ENCODE measurements at places on chromosomes 2 and 18.

DNA sequence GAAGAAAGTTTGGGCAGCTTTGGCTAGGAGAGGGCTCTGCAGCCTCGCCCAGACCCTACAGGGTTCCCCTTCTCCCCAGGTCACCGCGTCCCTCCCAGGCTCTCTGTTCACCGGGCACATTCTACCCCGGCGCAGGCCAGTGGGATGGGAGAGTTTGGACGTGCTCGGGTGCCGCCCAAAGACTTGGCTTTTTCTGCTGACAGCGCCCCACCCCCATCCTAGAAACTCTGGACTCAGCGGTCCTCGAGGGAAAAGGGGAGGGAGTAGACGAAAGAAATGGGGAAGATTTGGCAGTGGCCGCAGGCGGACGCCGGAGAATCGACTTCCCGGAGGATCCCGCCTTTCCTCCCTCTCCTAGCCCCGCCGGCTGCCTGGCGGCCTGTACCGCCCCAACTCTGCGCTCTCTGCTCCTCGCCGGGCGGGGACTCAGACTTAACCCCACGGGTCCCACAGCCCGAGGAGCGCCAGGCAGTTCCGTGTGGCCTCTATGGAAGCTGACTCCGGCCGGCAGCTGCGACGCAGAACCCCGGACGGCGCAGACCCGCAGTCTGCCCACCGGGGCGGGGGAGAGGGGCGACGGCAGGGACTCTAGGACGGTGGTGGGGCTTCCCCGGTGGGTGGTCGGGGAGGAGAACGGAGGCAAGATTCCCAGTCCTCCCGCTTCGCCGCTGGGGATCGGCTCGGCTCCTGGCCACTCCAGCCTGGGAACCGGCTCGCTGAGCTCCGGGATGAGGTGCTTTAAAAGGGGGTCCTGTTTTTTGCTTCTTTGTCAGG, 863 bp upstream of the SIX2 start:
- no peak for DNase-seq

DNA sequence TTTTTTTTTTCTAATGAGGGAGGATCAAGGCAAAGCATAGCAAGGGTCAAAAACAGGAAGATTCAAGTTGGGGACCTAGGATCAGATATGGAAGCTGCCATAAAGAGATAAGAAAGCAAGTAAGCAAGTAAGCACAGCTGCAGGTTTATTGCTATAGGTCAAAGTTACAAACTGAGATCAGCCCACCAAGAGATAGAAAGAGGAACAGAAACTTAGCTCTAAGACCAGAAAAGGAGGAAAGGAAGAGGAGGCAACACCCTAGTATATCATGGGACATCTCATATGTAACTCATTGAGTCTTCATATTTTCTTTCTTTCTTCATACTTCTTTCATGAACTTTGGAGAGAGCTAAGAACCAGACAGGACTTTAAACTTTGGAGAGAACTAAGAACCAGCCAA, 295.9 kb upstream of the CRIM1 start:
- peak; percentile 39 for DNase-seq

GRCh38 chr2:222701721-222702131, 30.3 kb downstream of the MOGAT1 start:
- no peak for DNase-seq

- no peak for DNase-seq
These were observed 3.1 kb downstream of the WNT10A start for GRCh38 chr2:218883491-218884490.

DNA sequence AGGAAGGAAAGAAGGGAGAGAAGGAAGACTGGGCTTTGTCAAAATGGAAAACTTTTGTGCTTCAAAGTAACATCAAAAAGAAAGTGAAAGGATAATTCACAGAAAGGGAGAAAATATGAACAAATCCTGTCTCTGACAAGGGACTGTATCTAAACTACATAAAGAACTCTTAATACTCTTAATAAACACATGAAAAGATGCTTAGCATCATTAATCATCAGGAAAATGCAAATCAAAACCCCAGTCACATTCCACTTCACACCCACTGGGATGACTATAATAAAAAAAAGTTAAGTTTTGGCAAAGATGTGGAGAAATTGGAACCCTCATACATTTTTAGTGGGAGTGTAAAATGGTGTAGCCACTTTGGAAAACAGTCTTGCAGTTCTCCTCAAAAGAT, 11.8 kb upstream of the ZFP36L2 start:
- no peak for DNase-seq

- DNase-seq = no peak
These were observed 24.9 kb downstream of the TET3 start for GRCh38 chr2:74009577-74009976.

- no peak for DNase-seq
These were observed 9.6 kb upstream of the PROM2 start for GRCh38 chr2:95264624-95265023.

- DNase-seq = no peak
These were observed 4.0 kb downstream of the SPR start for GRCh38 chr2:72891091-72891818.

GRCh38 chr18:68997845-68998244, 200.0 kb downstream of the CCDC102B start:
- DNase-seq = no peak

GRCh38 chr18:4734903-4735302, 279.8 kb upstream of the DLGAP1 start:
- no peak for DNase-seq

DNA sequence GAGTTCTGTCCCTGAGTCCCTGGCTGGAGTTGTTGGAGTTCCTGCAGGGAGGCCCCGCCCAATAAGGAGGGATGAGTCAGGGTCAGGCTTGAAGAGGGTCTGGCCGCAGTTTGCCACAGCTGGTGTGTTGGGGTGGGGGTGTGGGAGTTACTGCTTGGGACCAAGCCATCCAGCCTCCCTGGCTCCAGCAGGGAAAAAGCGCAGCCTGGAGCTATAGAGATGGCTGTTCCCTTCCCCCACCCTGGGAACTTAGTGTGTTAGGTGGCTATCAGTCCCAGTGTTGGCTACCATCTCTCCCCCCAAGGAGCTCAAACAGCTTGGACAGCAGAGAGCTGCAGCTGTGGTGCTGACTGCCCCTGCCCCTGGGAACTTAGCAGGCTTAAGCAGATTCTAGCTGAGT, 13.2 kb upstream of the TANK start:
- no peak for DNase-seq

- DNase-seq = peak; percentile 26
These were observed 55.0 kb upstream of the CTDP1 start for GRCh38 chr18:79624356-79625170.

GRCh38 chr18:9135912-9136314, 668 bp upstream of the ANKRD12 start:
- DNase-seq = peak; percentile 60

- peak; percentile 11 for DNase-seq
These were observed 42.9 kb downstream of the NCK2 start for GRCh38 chr2:105787376-105788318.

- DNase-seq = no peak
These were observed 17.0 kb upstream of the STAT4 start for GRCh38 chr2:191167766-191168165.

- no peak for DNase-seq
These were observed 117.3 kb downstream of the PIGN start for GRCh38 chr18:62069556-62069955.

DNA sequence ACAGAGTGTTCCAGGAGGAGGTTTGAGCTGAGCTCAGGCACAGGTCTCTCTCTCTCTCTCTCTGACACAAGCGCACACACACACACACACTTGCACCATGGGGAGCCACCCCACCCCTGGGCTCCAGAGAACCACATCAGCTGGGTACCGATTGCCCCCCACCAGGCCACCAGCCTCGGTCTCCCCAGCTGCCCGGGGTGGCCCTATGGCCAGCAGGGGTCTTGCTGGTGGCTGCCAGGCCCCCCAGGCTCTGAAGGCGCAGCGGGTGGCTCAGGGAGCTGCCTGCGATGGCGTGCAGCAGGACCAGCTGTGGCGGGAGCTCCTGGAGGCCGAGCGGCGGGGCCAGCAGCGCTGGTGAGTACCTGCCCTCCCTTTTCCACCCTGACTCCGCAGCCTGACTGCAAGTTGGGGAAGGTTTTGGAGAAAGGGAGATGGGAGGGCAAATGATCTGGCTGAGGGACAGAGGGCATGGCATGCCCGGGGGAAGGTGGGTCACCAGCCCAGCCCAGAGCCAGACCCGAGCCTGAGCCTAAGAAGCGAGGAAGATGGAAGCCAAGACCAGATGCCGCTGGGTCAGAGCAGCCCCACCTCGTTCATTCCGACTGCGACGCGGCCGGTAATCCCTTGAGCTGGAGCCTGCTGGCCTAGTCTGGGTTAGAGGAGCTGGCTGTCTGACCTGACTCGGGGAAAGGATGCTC, 21.9 kb upstream of the SLC66A3 start:
- DNase-seq = no peak

DNA sequence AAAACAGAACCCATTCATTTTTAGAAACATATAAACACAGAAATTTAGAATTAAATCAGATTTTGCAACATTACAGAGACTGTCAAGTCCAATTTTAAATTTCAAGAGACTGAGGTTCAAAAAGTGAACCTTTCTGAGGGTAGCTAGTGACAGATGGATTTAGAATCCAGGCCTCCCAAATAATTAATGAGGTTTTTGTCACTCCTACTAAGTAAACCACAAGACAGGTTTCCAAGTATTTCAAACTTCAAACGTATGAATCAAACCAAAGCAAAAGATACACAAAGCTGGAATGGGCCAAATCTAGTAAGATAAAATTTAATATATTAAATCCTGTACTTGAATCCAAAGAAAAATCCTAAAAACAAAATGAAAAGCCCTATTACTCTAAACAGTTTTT, 25.3 kb downstream of the PPP4R3B start:
- no peak for DNase-seq

DNA sequence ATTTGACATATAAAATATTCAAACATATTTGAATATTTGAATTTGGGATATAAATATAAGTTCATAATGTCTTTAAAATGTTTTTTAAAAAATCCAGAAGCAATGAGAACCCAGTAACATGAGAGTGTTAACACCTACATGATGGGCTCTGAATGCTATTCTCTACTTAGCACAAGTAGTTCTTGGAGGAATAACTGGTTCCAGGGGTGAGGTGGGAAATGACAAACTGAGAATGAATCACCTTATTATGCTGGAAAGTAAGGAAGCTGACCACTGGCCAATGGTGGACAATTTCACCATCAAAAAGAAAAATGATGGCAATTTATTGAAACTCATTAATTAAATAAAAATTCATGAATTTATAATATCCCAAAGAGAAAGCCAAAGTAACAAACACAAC, 79.6 kb upstream of the NABP1 start:
- no peak for DNase-seq

GRCh38 chr18:30852980-30853379, 189.6 kb downstream of the DSC3 start:
- DNase-seq = no peak

GRCh38 chr2:68230241-68231060, 21.9 kb downstream of the PPP3R1 start:
- no peak for DNase-seq

DNA sequence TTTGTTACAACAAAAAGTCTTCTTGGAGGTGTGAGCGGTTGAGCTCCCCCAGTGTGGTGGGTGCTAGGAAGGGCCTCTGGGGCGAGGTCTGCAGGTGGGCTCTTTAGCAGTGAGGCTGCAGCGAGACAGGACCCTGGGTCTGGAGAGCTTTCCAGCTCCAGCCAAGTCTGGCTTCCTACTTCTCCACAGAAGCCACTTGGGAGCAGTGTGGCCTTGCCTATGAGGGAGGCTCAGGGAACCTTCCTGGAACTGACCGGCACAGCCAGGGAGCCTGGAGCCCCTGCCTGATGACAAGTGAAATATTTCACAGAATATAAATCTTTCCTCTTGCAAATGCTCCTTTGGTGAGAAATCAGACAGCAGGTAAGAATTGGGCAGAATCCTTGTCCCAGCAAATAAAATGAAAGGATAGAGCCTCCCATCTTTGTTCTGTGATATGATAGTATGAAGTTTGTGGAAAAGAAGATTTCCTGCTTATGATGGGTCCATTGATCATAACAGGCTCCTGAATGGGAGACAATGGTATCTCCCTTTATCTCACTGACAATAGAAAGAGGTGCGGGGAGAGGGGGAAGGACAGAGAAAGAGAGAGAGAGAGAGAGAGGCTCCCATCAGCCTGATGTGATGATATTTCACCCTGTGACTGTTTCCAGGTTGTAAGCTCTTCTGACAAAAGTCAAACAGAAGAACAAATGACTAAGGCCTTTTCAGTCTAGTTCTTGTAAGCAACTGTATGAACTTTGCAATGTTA, 289.8 kb upstream of the SPRED2 start:
- DNase-seq = no peak

- DNase-seq = no peak
These were observed 28.8 kb upstream of the INO80C start for GRCh38 chr18:35526495-35527059.

DNA sequence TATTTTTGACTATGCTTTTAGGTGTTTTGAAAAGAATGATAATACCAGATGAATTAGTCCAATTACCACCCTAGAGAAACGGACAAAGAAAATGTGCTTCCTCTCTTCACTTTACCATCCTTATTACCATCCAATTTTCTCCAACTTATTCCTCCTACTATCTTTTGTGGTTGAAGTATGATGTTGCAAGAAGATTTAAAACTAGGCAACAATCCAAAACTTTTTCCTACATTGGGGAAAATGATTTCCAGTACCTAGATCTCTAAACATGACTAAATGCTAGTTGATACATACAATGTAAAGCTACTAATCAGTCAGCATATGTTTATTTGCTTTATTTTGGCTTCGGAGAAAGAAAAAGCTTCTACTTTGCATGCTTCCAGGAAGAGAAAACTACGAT, 355.0 kb upstream of the LYPD1 start:
- DNase-seq = no peak

- no peak for DNase-seq
These were observed 123.9 kb upstream of the FAM136A start for GRCh38 chr2:70425682-70426301.

DNA sequence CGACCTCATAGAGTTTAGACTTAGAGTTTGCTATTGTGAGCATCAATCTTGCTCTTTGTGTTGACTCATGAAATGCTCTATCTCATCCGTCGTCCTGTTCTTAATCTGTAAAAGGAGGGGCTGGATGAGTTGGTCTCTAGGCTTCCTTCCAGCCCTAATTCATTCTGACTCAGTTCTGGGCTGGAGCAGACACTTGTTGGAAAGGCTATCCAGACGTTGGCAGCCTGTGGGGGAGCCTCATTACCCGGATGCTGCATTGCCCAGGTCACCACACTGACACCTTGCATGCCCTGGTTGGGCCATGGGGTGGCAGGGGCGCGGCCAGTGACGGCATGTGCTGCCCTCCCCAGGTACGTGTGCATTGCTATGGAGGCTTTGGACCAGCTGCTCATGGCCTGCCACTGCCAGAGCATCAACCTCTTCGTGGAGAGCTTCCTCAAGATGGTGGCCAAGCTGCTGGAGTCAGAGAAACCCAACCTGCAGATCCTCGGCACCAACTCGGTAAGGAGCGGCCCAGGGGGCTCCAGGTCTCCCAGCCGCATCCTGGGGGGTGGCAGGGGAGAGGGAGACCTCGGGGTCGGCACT, 61.5 kb downstream of the EFR3B start:
- DNase-seq = no peak

- no peak for DNase-seq
These were observed 505.5 kb downstream of the LRRTM4 start for GRCh38 chr2:77016443-77017354.

DNA sequence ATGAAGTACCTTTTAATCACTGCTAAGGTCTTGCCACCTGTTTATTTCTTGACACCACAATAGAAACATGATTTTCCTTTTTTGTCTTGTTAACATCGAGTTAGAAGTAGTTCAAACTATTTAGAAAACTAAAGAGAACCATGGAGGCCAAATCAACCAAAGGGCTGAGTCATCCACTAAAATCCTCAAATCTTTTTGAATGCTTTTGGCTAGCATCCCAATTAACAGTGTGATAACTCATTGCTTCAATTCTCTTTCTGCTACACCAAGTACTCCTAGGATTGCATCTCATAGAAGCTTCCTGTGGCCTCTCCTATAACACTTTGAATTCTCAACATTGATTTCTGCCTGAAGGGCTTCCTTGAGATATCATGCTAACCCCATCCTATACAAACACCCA, 159.9 kb upstream of the MMADHC start:
- no peak for DNase-seq

Data from hematopoietic multipotent progenitor cell treated with erythropoietin and hydrocortisone succinate and interleukin-3 and kit ligand, for 8 days (in vitro differentiated cells).